ENCODE measurements at places on chromosomes 16 and 17. TPM values are rescaled to one million over a fixed set of nuclear protein-coding genes. Genes with fewer than 3 reads are reported as not detected.

Gene ZG16
- total RNA-seq, result not detected

Gene UBE2Z
- total RNA-seq, result 79.5 TPM

Gene CYGB
- not detected for total RNA-seq

GRCh38 chr16:84851192-84852127 is 31.7 kb downstream of the CRISPLD2 start:
- no peaks in the 10 kb centered on the region for H3K36me3 ChIP-seq
- H3K4me1 ChIP-seq, result no peaks in the 10 kb centered on the region
- H3K27me3 ChIP-seq, result peaks cover 2% of the 10 kb centered on the region
- H3K4me3 ChIP-seq, result no peak overlapping the region
- H3K27ac ChIP-seq, result no peak overlapping the region

GRCh38 chr17:19447085-19447583 is 36.1 kb downstream of the RNF112 start:
- no peaks in the 10 kb centered on the region for H3K36me3 ChIP-seq
- H3K4me3 ChIP-seq, result no peak overlapping the region
- peak; percentile 20 for DNase-seq
- H3K4me1 ChIP-seq, result no peaks in the 10 kb centered on the region

DNA sequence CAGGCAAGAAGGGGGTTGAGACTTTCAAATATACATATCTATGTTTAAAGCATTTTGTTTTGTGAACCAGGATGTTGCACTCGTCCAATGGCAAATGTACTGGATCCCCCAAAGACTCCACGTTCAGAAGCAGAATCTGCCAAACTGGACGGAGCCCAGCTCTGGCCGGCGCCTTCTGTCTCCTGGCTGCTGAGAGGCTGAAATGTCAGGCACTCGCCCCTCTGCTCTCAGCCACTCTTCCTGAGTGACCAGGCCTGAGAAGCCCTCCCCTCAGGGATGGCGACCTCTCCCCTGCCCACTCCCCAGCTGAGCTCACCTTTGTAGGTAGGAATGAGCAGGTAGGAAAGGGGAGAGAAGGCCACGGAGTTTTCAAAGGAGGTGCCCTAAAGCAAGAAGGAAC is 187.5 kb upstream of the FOXF1 start:
- H3K27ac ChIP-seq, result no peak overlapping the region
- no peak for DNase-seq
- peaks cover 5% of the 10 kb centered on the region for H3K27me3 ChIP-seq
- H3K4me3 ChIP-seq, result no peak overlapping the region
- no peaks in the 10 kb centered on the region for H3K36me3 ChIP-seq

DNA sequence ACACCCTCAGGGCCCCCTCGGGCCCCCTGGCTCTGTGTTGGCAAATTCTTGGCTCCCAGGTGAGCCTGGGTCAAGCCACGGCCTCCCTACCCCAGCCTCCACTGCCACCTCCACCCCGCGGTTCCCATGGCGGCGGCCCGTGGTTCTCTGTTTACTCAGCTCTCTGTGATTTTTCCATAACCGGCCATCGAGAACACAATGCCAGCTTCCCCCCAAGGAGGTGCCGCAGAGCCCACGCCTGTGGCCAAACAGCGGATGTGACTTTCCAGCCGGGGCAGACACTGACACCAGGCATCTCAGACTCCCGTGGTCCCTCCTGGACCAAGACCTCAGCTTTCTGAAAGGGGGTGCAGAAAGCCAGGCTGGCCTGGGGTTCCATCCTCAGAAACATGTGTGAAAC is 21.6 kb upstream of the ATP2A3 start:
- no peak overlapping the region for H3K27ac ChIP-seq
- H3K36me3 ChIP-seq, result no peaks in the 10 kb centered on the region
- peaks cover 12% of the 10 kb centered on the region for H3K4me1 ChIP-seq

GRCh38 chr17:1232786-1233185 is 37.5 kb upstream of the BHLHA9 start:
- no peak for DNase-seq
- no peaks in the 10 kb centered on the region for H3K36me3 ChIP-seq
- no peaks in the 10 kb centered on the region for H3K27me3 ChIP-seq
- no peak overlapping the region for H3K4me3 ChIP-seq
- H3K27ac ChIP-seq, result no peak overlapping the region

GRCh38 chr16:17358846-17359245 is 111.9 kb downstream of the XYLT1 start:
- no peak for DNase-seq
- H3K27ac ChIP-seq, result no peak overlapping the region
- H3K4me1 ChIP-seq, result peaks cover 6% of the 10 kb centered on the region

Gene FAM20A
- total RNA-seq, result not detected

GRCh38 chr17:42878123-42878880 is 22.3 kb upstream of the G6PC1 start:
- no peaks in the 10 kb centered on the region for H3K4me1 ChIP-seq
- DNase-seq, result no peak
- H3K4me3 ChIP-seq, result no peak overlapping the region
- no peaks in the 10 kb centered on the region for H3K27me3 ChIP-seq
- no peak overlapping the region for H3K27ac ChIP-seq

GRCh38 chr17:37697381-37697780 is 47.5 kb downstream of the HNF1B start:
- DNase-seq, result no peak
- no peak overlapping the region for H3K4me3 ChIP-seq
- H3K36me3 ChIP-seq, result peaks cover 12% of the 10 kb centered on the region
- H3K4me1 ChIP-seq, result no peaks in the 10 kb centered on the region

DNA sequence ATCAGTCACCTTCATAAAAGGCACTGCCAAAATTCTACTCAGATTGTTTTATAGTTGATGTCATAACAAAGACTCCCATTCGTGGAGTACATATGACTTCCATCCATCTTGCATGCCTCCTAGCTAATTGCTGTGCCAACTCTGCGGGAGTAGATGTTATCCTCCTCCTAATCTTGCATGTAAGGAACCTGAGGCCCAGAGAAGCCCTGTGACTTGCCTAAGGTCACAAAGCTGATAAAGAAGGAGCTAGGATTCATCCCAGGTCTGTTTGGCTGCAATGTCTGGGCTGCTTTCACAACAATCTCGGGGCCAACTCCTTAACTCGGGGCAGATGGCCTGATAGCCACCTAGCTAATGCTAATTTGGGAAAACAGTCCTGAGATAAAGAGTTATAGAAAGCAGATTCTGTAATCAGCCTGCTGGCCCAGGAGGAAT is 87.3 kb downstream of the YPEL2 start:
- DNase-seq, result no peak
- H3K4me1 ChIP-seq, result no peaks in the 10 kb centered on the region
- no peak overlapping the region for H3K4me3 ChIP-seq
- H3K36me3 ChIP-seq, result no peaks in the 10 kb centered on the region
- no peak overlapping the region for H3K27ac ChIP-seq
- H3K27me3 ChIP-seq, result no peaks in the 10 kb centered on the region

- no peaks in the 10 kb centered on the region for H3K4me1 ChIP-seq
- no peak for DNase-seq
- H3K4me3 ChIP-seq, result no peak overlapping the region
- no peak overlapping the region for H3K27ac ChIP-seq
- H3K36me3 ChIP-seq, result peaks cover 10% of the 10 kb centered on the region
- H3K27me3 ChIP-seq, result no peaks in the 10 kb centered on the region
Observed at GRCh38 chr17:17269926-17270773, 10.9 kb downstream of the COPS3 start.

GRCh38 chr16:64872101-64872500 is 249.8 kb downstream of the CDH11 start:
- H3K36me3 ChIP-seq, result no peaks in the 10 kb centered on the region
- H3K4me1 ChIP-seq, result no peaks in the 10 kb centered on the region
- H3K27ac ChIP-seq, result no peak overlapping the region
- H3K4me3 ChIP-seq, result no peak overlapping the region
- no peaks in the 10 kb centered on the region for H3K27me3 ChIP-seq
- no peak for DNase-seq

Gene CACNG5
- not detected for total RNA-seq

Gene KRT32
- not detected for total RNA-seq

GRCh38 chr16:84782846-84783245 is 36.9 kb upstream of the CRISPLD2 start:
- no peak for DNase-seq
- peaks cover 12% of the 10 kb centered on the region for H3K36me3 ChIP-seq
- H3K4me3 ChIP-seq, result no peak overlapping the region
- H3K4me1 ChIP-seq, result no peaks in the 10 kb centered on the region
- H3K27ac ChIP-seq, result no peak overlapping the region
- H3K27me3 ChIP-seq, result no peaks in the 10 kb centered on the region

GRCh38 chr17:38620551-38621277 is 15.0 kb upstream of the SRCIN1 start:
- H3K27ac ChIP-seq, result no peak overlapping the region
- DNase-seq, result no peak
- H3K4me1 ChIP-seq, result peaks cover 4% of the 10 kb centered on the region
- no peaks in the 10 kb centered on the region for H3K27me3 ChIP-seq
- no peaks in the 10 kb centered on the region for H3K36me3 ChIP-seq

DNA sequence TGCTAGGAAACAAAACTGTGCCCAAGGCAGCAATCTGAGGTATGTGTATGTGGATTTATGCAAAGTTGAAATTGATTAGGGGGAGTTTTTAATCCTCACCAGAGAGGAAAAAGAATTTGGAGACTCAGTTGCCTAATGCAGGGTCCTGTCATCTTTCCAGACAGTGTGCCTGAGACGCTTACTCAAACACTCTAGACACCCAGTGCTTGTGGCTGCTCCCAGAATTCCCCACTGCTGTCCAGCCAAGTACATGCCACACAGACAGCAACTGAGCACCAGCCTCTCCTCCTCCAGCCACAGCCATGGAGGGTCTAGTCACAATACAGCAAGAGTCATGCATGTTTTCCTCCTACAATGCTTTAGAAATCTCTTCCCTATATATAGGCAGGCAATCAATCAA is 118.1 kb downstream of the HIC1 start:
- peaks cover 2% of the 10 kb centered on the region for H3K4me1 ChIP-seq
- DNase-seq, result no peak
- no peaks in the 10 kb centered on the region for H3K27me3 ChIP-seq
- H3K27ac ChIP-seq, result no peak overlapping the region
- H3K4me3 ChIP-seq, result no peak overlapping the region

DNA sequence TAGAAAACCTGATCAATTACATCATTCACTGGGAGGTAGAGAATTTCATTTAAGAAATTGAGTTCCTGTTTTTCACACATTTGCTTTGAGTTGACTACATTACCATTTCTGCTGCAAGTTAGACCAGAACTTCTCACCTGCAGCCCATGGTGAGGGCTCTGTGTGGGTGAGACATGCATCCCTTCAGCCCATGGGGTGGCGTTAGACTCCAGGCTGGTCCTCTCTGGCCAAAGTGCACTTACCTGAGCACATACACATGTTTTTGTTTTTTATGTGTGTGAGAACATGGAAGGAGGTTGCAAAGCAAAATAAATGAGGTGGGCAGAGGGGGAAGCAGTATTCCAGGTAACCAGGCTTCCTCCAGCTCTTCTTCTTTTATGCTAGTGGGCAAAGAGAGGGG is 470.2 kb downstream of the PMP22 start:
- no peaks in the 10 kb centered on the region for H3K27me3 ChIP-seq
- H3K27ac ChIP-seq, result no peak overlapping the region
- no peak overlapping the region for H3K4me3 ChIP-seq

DNA sequence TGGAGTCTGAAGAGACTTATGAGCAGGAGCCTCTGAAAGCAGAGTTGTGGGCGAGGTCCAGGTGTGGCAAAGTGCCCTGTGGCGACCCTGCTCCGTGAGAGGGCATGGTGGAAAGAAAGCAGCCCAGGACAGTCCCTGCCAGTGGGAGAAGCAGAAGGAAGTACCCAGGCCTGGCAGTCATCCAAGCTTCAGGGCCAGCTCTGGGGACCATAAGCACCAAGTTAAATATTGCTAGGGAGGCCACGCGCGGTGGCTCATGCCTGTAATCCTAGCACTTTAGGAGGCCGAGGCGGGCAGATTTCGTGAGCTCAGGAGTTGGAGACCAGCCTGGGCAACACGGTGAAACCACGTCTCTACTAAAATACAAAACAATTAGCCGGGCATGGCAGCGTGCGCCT is 4.9 kb upstream of the ASGR1 start:
- DNase-seq, result no peak
- H3K4me1 ChIP-seq, result no peaks in the 10 kb centered on the region
- no peaks in the 10 kb centered on the region for H3K36me3 ChIP-seq
- no peaks in the 10 kb centered on the region for H3K27me3 ChIP-seq
- no peak overlapping the region for H3K4me3 ChIP-seq

DNA sequence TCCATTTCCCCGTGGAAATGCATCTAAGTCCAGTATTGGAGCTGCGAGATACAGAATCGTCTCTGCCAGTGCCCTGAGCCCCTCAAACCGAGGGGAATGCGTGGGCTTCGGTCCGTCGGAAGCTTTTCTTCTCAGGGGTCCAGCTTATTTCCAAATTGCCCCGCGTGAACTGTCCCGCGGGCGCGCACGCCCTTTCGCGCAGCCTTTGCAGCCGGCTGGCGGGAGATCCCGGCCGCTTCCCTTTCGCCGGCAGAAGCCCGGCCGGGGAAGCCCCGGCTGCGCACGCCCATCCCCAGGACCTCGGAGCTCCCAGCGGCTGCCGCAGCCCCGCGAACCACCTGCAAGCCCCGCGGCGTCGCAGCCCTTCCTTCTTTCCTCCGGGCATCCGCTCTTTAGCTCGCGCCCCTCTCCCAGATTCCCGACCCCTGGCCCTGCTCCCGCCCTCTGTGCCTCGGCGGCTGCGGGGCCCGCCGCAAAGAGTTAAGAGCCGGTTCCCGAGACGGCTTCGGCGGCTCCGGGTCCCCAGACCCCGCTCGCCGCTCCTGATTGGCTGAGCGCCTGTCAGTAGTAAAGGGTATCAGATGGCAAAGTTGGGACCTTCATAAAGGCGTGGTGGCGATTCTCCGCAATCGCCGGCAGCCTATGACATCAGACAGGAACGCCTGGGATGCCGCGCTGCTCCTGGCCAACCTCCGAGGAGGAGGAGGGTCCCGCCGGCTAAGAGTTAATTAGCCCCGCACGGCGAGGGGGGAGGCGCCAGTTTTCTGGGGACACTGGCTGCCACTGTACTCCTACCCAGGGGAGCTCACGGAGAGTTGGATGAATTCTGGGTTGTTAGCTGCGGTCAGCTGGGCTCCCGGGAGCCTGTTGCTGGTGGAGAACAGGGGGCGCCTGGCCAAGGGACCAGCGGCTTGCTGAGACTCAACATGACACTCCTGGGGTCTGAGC is at the start of gene MYOCD:
MYOCD (plus strand) TSS at position 628 of the 948 bp plus-strand sequence; CDS start at position 927, 299 bp downstream.
- no peak within 1 kb of the TSS for H3K27ac ChIP-seq
- H3K27me3 ChIP-seq, result peaks cover 5% of the 10 kb centered on the region
- peak within 1 kb of the TSS; percentile 57 for H3K4me3 ChIP-seq
- DNase-seq, result no peak

DNA sequence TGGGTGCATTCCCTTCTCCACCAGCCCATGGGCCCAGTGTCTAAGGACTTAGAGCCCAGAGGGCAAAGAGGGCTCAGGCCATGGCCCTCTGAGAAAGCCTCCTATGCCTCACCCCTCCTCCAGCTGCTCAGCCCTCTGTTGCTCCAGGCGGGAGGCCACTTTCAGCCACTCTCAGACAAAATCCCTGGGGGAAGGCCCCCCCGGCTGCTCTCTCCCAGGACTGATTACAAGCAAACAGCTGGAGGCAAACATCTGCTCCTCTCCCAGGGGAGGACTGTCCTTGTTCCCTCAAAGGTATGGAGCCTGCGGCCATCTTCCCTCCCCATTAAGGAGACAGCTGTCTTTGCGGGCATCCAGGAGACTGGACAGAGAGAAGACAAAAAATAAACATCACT is 54.9 kb upstream of the DLX4 start:
- no peak overlapping the region for H3K4me3 ChIP-seq
- no peak for DNase-seq
- H3K27ac ChIP-seq, result no peak overlapping the region
- H3K27me3 ChIP-seq, result peaks cover 27% of the 10 kb centered on the region
- H3K4me1 ChIP-seq, result no peaks in the 10 kb centered on the region
- H3K36me3 ChIP-seq, result no peaks in the 10 kb centered on the region

- H3K4me3 ChIP-seq, result 0 out of 2 replicates have a peak overlapping the region, but pooled peaks have one; percentile 15
- H3K27me3 ChIP-seq, result no peaks in the 10 kb centered on the region
- H3K36me3 ChIP-seq, result peaks cover 9% of the 10 kb centered on the region
- no peak for DNase-seq
Observed at GRCh38 chr16:22369221-22369811, 5.1 kb downstream of the CDR2 start.
